Activated CD8-positive, alpha-beta memory T cell treated with anti-CD3 and anti-CD28 coated beads, Interleukin-2, amount 10 ng/mL, durations not matched to agents 7 days and 5 days (primary cell): ENCODE measurements at places on chromosomes 4 and X. TPM values are rescaled to one million over a fixed set of nuclear protein-coding genes. Genes with fewer than 3 reads are reported as not detected.

DNA sequence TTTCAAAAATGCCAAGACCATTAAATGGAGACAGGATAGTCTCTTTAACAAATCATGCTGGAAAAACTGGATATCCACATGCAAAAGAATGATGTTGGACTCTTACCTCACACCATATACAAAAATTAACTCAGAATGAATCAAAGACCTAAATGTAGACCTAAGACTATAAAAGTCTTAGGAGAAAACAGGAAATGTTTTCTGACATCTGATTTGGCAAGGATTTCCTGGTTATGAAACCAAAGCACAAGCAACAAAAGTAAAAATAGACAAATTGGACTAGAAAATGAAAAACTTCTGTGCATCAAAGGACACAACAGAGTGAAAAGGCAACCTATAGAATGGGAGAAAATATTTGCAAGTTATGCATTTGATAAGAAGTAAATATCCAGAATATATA is 37.6 kb downstream of the ARFIP1 start:
- peaks cover 14% of the 10 kb centered on the region for H3K4me1 ChIP-seq
- H3K27ac ChIP-seq: no peak overlapping the region
- DNase-seq: no peak
- H3K36me3 ChIP-seq: peaks cover 59% of the 10 kb centered on the region
- H3K27me3 ChIP-seq: no peaks in the 10 kb centered on the region

Gene CT47A1
- total RNA-seq: not detected

- no peak overlapping the region for H3K27ac ChIP-seq
- no peaks in the 10 kb centered on the region for H3K36me3 ChIP-seq
- no peak for DNase-seq
- no peak overlapping the region for H3K4me3 ChIP-seq
- no peaks in the 10 kb centered on the region for H3K4me1 ChIP-seq
Measured at GRCh38 chr4:155748039-155748438, 10.8 kb upstream of the GUCY1B1 start.

Gene SHROOM2
- total RNA-seq: not detected

DNA sequence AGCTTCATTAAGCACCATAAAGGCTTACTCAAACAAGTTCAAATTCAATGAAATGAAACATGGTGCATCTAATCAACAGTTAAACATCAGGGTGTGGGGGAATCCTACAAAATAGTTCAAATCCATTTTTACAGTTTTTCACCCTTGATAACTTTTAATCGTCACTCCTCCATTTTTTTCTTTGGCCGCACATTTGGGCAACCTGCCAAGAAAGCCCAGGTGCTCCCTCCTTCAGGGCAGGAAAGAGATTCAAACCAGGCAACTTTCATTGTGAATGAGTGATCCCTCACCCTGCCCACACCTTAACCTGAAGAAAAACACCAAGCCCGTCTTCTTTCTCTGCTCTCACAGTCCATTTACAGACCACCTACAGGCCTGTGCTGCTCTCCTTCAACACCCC is 24.9 kb downstream of the TRIM61 start:
- H3K27me3 ChIP-seq: peaks cover 27% of the 10 kb centered on the region
- H3K4me1 ChIP-seq: peaks cover 14% of the 10 kb centered on the region
- peaks cover 4% of the 10 kb centered on the region for H3K36me3 ChIP-seq
- DNase-seq: no peak
- no peak overlapping the region for H3K27ac ChIP-seq

Gene PGRMC1
- 26.3 TPM for total RNA-seq

- no peak for DNase-seq
- no peak overlapping the region for H3K4me3 ChIP-seq
- no peak overlapping the region for H3K27ac ChIP-seq
- H3K4me1 ChIP-seq: peaks cover 13% of the 10 kb centered on the region
- H3K27me3 ChIP-seq: no peaks in the 10 kb centered on the region
- H3K36me3 ChIP-seq: peaks cover 20% of the 10 kb centered on the region
Measured at GRCh38 chr4:110119337-110119736, 79.1 kb downstream of the ELOVL6 start.

Gene TECRL
- total RNA-seq: not detected

- DNase-seq: no peak
- H3K4me3 ChIP-seq: no peak overlapping the region
- H3K27me3 ChIP-seq: peaks cover 2% of the 10 kb centered on the region
- H3K4me1 ChIP-seq: no peaks in the 10 kb centered on the region
- no peaks in the 10 kb centered on the region for H3K36me3 ChIP-seq
- no peak overlapping the region for H3K27ac ChIP-seq
Measured at GRCh38 chr4:148998719-148999118, 556.5 kb upstream of the NR3C2 start.

Gene ARMCX4
- 2.4 TPM for total RNA-seq
